Heart right ventricle (tissue), 16 donors: ENCODE measurements at places on chromosomes 12 and 14. TPM values are rescaled to one million over a fixed set of nuclear protein-coding genes. Genes with fewer than 3 reads are reported as not detected.

DNA sequence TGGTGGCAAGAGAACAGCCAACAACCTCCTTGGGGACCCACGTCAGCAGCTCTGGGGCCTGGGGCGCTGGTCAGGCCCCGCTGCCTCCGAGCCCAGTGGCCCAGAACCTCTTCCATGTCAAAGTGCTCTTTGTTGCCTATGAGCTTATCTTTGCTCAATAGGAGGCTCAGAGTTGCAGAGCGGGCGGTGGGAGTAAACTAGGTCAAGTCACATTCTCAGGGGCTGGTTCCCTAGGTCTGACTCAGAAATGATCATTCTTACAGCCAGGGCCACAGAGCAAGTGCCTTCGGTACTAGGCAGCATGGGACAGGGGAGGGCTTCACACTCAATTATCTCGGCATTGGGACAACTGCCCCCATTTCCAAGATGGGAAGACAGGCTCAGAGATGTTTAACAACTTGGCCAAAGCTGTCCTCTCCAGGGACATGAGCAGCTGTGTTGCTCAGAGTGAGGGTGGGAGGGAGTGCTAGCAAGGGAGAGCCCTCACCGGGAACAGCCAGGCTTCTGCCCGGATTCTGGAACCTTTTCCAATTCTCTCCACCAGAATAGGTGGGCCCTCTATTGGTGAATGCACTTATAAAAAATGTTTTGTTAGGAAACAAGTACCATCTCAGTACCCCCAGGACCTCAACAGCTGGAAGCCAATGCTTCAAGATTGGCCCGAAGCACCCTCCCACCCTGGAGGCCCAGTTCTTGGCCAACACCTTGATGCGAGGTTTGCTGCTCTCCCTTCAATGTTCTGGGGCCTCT lies 11.9 kb downstream of the SLC25A29 start:
- no peak for DNase-seq

- DNase-seq = no peak
Observed at GRCh38 chr14:74635847-74636246, 23.8 kb upstream of the LTBP2 start.

- no peak for DNase-seq
Observed at GRCh38 chr14:30518867-30519560, 39.9 kb upstream of the G2E3 start.

DNA sequence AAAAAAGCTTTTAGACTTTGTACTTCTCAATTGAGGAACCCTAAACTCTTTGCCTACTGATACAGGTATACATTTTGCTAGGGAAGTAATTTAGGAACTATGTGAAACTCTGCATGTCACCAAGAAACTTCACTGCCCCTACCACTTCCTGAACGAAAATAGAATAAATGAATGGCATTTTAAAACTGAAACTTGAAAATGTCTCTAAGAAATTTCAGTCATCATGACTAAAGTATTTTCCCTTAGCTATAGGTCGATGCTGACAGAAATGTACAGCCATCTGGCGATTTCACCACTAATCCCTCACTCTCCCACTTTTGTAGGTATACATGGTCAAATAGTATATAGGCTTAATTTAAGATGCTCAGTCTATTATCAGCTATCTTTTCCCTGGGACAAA lies 194.9 kb upstream of the SYT10 start:
- no peak for DNase-seq

GRCh38 chr14:104845033-104845666 lies 19.9 kb upstream of the CEP170B start:
- no peak for DNase-seq

The TIGAR gene
- polyA plus RNA-seq = 3.7 TPM
